Gastroesophageal sphincter (tissue), 4 donors: ENCODE measurements at places on chromosomes 11 and 22. TPM values are rescaled to one million over a fixed set of nuclear protein-coding genes. Genes with fewer than 3 reads are reported as not detected.

Gene TP53I11
- 32.3 TPM for total RNA-seq

Gene CAPN5
- 9.4 TPM for total RNA-seq

- no peak for ATAC-seq
These were observed 104.8 kb downstream of the MICAL2 start for GRCh38 chr11:12215181-12215593.

- peak; percentile 92 for ATAC-seq
These were observed 54.1 kb downstream of the WNT11 start for GRCh38 chr11:76152086-76152681.

- ATAC-seq: no peak
These were observed 18.3 kb upstream of the SLC5A1 start for GRCh38 chr22:32024796-32025195.

DNA sequence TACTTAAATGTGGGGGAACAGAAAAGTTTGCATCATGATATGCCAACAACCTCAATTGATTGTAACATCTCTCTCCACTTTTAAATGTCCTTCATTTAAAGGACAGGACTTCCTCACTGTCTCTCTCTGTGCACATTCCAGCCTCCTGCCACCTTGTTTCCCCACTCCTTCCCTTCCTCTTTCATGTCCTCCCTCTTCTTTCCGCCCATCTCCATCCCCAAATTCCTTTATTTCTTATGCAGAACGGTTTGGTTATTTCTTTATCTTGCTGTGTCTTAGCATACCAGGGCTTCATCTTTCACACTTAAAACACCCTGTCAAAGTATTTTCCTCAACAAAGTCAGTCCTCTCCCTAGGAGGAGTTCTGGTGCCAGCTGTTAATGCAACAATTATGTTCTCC is 293.8 kb downstream of the NXPE2 start:
- ATAC-seq: no peak

GRCh38 chr11:20991471-20991870 is 322.1 kb downstream of the NELL1 start:
- no peak for ATAC-seq

GRCh38 chr11:24861440-24861839 is 364.6 kb downstream of the LUZP2 start:
- no peak for ATAC-seq
